Stimulated activated CD8-positive, alpha-beta memory T cell treated with anti-CD3 and anti-CD28 coated beads, Interleukin-2, amount 100 ng/mL, for 48 hours (primary cell): ENCODE measurements at places on chromosomes 13 and 19.

DNA sequence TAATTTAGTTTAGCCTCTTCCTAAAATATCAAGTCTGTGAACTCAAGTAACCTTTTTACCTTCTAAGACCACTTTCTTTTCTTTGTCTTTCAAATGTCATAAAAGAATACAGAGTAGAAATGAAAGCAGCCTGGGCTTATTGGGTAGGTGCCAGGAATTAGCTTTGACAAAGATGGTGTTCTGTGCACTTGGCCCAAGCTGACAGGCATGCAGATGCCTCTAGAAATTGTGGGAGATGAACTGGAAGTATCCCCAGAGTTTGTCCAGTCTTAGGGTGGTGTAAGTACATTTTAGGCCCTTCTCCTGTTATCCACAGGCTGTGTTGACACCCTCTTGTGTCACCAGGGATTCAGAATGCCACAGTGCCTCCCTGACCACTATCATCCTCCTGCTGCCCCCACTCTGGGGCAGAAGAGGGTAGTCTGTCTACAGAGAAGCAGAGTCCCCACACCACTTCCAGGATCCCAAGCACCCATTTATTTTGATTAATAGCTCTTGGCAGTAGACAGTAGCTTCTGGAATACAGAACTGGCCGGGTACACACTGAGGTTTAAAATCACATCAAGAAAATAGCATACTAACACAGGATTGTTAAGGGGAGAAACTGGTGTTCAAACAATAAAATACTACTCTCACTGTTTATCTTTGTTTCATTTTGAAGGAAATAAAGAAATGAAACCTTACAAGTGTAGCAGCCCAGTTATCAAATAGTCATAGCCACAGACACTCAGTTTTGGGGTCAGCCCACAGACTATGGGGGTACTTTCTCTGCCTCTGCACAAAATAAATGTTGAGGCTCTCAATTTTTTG, 343.2 kb downstream of the KCNRG start:
- no peak for DNase-seq

- DNase-seq = no peak
Observed at GRCh38 chr13:90311929-90312328, 1035.6 kb upstream of the MIR17HG start.

- DNase-seq = no peak
Observed at GRCh38 chr19:17328517-17329365, 5.9 kb downstream of the ANO8 start.

DNA sequence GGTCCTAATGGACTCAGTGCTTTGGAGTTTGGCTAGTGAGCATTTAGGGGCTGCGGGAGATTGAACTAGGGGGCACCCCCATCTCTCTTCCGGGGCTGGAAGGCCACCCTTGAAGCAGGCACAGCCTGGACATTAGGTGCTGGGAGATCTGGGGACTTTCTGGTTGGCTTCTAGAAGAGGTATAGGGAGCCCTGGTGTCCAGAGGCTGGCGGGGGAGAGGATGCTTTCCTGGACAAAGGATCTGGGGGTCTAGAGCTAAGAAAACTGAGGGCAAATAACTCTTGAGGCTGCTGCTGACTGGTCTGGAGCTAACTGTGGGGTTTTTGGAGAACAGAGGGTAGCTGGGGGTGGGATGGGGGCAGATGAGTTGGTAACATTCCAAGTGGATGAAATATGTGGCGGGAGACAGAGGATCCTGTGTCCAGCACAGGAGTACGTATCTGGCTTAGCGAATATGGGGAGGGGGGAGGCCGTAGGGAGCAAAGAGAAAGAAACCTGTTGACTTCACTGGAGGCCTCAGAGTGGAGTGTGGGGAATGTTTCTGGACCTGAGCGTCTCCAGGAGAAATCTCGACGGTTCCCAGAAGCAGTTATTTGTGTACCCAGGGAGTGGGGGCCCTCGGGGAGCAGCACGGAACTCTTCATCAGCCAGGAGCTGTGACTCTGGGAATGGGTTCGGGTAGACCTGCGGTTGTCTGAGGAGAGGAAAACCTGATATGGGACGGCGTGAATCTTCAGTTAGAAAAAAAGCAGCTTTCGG, 1.4 kb downstream of the HNRNPUL1 start:
- DNase-seq = no peak

GRCh38 chr13:49550942-49551644, 34.3 kb downstream of the RCBTB1 start:
- DNase-seq = no peak

DNA sequence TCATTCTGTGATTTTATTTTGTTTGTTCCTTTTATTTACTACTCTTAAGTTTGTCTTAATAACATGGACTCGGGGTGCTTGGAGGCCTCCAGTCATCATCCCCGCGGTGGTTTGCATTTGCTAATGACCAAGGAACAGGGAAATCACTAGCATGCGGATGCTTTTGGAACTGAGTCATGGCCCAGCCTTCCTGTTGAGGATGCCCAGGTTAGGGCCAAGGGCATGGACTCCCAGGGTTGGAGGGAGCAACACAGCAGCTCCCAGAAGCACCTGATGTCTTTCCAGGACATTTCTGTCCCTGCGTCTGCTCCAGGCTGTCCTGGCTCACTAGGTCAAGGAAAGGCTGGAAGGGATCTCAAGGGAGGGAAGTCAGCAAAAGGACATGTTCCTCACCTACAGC, 423.7 kb upstream of the TSHZ3 start:
- DNase-seq = no peak

GRCh38 chr19:7272856-7273578, 21.2 kb downstream of the INSR start:
- no peak for DNase-seq

DNA sequence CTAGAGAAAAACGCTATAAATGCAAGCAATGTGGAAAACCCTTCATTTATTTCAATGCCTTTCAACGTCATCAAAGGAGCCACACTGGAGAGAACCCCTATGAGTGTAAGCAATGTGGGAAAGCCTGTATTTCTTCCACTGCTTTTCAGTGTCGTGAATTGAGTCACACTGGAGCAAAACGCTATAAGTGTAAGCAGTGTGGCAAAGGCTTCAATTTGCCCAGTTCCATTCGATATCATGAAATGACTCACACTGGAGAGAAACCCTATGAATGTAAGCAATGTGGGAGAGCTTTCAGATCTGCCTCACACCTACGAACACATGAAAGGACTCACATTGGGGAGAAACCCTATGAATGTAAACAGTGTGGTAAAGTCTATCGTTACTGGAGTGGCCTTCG, 27.4 kb downstream of the ZNF20 start:
- DNase-seq = no peak

GRCh38 chr19:43555185-43555770, 20.0 kb downstream of the XRCC1 start:
- DNase-seq = peak; percentile 73

- DNase-seq = no peak
Observed at GRCh38 chr19:46296722-46297461, at the start of gene HIF3A. HIF3A (plus strand) TSS chr19:46297042; CDS start chr19:46297077, 35 bp downstream.

DNA sequence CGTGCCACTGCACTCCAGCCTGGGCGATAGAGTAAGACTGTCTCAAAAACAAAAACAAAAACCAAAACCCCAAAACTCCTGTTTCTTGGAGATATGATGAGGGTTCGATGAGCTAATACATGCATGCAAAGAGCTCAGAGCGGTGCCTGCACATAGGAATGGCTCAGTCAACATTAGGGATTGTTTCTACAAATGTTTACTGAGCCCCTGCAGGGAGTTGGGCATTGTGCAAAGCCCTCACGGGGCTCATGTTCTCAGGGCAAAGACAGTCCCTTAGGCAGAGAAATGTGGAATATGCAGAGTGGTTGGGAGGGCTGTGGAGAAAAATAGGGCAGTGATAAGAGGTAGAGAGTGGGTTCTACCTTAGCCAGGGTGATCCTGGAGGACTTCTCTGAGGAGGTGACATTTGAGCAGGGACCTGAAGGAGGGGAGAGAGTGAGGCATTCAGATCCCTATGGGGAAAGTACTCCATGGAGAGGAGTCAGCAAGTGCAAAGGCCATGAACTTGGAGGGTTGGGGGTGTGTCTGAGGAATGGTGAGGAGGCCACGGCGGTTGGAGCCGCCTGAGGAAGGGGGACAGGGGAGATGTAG, 1.5 kb upstream of the EHD2 start:
- no peak for DNase-seq

DNA sequence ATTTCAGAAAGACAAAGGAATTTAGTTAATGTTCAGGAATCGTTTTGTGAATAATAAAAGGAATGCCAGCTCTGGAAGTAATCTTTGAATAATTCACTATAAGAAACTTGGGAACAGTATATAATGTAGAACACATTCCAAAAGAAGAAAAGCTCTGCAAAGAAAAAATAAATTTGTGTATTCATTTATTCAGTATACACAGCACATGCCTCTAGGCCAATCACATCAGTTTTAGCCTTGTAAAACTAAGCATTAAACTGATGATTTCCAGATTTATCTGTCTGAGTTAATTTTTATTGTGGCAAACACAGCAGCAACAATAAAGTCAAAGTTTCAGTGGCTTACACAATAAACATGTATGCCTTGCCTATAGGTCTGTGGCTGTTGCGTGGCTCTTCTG, 5.7 kb upstream of the RXFP2 start:
- no peak for DNase-seq

DNA sequence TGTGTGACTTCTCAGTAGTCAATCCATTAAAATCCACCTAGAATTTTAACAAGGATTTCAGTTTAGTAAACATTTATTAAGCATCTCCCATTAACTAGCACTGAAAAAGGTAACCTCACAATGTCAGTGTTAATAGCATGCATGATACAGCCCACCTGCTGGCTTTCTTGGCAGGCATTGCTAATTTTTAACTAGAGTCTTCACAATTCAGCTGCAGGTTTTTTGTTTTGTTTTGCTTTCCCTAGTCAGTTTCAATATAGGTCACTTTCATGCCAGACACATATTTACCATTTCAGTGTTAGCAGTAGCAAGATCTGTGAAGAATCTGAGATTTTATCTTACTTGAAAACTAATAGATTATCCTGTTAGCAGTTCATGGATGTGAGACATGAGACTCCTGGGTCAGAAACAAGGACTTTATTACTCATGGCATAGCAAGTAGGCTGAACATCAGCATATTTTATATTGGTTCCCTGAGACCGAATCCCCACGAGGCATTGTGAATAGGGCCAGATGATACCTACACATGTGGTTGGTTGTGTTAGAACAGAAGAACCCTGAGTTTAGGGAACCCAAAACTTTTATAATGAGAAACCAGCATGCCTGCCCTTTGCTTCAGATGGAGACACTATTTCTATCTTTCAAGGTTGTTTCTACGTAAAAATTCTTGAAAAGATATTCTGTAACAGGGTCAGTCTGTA, 198.0 kb upstream of the HTR2A start:
- DNase-seq = no peak

DNA sequence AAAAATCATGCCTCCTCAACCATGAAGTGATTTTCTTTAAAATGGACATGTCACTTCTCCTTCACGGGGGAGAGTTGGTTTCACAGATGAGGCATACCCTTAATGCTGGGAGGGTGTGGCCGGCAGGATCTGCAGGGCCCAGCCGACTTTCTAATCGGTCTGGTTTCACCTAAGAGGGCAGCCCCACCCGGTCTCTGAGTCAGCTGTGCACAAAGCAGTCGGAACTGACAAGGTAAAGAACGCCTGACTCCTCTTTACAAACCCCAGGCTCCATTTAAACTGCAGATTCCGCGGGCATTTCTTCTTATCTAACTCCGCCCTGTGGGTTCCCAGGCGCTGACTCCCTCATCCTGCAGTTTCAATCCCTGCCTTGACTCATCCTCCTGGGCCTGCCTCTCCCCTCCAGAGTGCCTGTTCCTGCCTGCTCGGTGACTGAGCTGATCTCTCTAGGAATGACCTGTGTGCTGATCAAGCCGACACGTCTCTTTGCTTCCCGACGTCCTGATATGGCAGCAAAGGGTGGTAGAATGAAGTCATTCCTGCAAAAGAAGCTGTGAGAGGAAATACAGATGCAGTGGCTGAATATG, 63.4 kb downstream of the EFNB2 start:
- DNase-seq = no peak

DNA sequence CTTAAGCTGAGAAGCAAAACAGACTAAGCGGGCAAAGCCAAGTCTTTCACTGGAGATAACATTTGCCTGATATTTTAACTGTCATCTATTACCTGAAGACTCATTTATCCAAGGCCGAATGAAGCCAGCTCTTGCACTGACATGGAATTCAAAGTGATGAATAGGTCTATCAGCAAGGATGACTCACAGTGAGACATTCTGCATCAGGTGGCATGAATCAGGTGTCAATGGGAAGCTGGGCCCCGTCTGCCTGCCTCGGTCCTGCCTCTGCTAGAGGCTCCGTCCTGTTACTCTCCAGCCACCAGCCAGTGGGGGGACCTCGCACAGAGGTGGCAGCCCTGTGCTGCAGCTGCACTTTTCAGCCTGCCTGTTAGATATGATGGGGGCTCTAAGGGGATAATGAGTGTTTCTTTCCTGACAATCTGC, 23.5 kb downstream of the STARD13 start:
- DNase-seq = no peak
